ENCODE measurements at places on chromosomes 16 and 17. TPM values are rescaled to one million over a fixed set of nuclear protein-coding genes. Genes with fewer than 3 reads are reported as not detected.
A peak's percentile ranks its signal among the peaks of the same experiment; 100 is the strongest.

Gene EVI2A
- total RNA-seq: 6.1 TPM

Gene TP53TG3B
- total RNA-seq: not detected

GRCh38 chr17:7081341-7082062, 1.5 kb upstream of the CLEC10A start:
- no peak for DNase-seq

DNA sequence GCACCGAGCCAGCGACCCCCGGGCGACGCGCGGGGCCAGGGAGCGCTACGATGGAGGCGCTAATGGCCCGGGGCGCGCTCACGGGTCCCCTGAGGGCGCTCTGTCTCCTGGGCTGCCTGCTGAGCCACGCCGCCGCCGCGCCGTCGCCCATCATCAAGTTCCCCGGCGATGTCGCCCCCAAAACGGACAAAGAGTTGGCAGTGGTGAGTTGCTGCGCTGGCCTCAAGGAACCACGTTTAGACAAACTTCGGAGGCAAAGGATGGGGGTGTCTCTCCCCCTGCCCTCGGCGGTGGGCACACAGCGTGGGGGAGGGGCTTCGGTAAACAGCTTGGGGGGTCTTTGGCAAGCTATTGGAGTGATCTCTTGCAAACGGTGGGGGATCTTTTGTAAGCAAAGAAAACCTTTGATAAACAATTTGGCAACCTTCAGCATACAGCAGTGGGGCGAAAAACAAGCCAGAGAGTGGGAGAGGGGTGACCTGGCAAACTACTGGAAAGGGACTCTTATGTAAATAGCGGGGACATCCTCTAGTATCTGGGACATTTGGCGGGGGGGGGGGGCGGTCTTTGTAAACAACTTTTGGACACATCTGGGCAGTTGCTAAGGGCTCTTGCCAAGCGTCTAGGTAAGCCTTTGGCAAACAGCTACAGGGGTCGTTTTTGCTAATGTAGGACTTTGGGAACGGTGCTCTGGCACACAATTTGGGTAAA, 587 bp downstream of the MMP2 start:
- no peak for DNase-seq

DNA sequence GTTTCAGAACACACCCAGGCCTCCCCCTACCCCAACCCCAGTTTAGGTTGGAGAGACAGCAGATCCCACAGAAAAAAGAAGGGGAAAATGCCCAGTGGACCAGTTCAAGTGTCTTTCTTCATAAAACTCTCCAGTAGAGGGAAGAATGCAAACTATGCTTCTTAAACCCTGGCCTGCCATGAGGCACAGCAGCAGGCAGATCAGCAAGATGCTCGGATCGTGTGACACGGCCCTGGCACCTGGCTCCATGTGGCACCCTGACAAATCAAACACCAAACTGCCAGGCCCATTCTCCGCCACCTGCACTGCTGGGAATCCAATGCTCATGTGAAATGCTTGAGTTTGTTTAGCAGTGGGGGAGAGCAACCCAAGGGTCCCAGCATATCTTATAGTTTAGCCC, 166.8 kb downstream of the SOX9 start:
- DNase-seq: no peak

GRCh38 chr17:48011405-48012150, 26.0 kb downstream of the COPZ2 start:
- DNase-seq: peak; percentile 49

GRCh38 chr17:77125432-77125901, 15.3 kb upstream of the SEC14L1 start:
- no peak for DNase-seq

GRCh38 chr17:60090417-60090816, 11.7 kb upstream of the HEATR6 start:
- no peak for DNase-seq

Gene NGFR
- 2.1 TPM for total RNA-seq

DNA sequence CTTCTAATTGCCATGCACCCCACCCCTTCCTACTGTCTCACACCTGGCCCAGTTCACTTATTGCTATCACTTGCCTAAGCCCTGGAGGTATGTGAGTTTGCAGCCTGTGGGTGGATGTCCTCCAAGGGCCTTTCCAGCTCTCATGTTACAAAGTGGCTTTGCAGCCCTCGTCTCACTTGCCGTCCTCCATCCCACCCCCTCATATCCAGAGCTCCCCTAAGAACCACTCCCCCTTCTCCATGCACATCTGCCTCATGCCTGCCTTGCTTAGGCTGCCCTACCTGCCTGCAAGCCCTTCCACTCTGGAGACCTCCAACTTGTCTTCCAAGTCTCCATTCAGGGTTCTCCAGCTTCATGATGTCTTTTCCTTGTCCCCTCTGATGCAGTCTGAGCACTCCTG, 119.4 kb upstream of the NLRP1 start:
- DNase-seq: no peak

DNA sequence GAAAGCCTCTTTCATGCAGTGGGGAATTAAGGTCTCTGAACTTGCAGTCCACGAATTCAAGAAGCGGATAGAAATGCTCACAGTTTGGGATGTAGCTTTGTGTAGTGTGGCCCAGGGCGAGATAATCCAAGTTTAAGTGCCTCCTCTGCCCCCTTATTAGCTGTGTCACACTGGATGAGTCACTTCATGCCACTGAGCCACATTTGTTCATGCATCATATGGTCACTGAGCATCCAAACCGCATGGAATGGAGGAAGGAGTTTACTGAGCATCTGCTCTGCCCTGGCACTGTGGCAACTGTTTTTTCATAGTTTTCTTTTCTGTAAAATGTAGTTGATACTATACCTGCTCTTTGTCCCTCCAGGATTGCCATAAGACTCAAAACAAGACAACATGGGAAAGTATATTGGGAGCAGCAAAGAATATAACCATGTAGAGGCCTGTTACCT, 15.1 kb upstream of the DHX8 start:
- no peak for DNase-seq

Gene CCL3
- total RNA-seq: 2.6 TPM

DNA sequence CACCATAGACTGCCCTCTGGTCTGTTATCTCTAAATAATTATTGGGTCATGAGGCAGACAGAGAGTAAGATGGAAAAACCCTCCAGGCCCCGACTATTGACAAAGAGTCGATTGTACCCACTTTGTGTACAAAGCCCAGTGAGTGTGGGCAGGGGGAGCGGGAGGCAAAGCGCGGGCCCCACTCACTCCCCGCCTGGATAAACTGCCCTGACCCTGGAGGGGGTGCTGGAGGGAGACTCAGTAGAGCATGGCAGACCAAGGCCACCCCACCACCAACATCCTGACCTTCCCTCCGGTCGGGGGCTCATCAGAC, 11.2 kb upstream of the CPSF4L start:
- peak; percentile 44 for DNase-seq

Gene RAB26
- 6.8 TPM for total RNA-seq

Gene KRTAP4-5
- not detected for total RNA-seq

DNA sequence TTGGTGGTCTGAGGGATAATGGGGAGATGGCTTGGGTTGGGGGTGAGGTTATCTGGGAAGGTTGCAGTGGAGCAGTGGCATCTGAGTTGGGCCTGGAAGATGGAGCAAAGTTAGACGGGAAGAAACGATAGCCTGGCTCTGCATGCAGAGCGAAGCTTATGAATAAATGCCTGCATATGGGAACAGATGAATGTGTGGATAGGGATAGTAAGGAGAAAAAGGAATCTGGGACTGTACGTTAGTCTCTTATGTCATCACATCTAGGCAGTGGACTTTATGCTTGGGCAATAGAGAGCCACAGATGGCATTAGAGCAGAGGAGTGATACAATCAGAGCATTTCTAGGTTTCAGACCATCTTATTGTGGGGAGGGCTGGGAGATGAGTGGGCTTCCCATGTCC, 33.0 kb downstream of the CPNE2 start:
- no peak for DNase-seq

Gene RNF112
- total RNA-seq: 0.76 TPM

Gene TP53TG3F
- not detected for total RNA-seq
